ENCODE measurements at places on chromosomes 1 and 21.

- peak; percentile 64 for DNase-seq
Measured at GRCh38 chr1:6052543-6053205, 7.0 kb downstream of the KCNAB2 start.

DNA sequence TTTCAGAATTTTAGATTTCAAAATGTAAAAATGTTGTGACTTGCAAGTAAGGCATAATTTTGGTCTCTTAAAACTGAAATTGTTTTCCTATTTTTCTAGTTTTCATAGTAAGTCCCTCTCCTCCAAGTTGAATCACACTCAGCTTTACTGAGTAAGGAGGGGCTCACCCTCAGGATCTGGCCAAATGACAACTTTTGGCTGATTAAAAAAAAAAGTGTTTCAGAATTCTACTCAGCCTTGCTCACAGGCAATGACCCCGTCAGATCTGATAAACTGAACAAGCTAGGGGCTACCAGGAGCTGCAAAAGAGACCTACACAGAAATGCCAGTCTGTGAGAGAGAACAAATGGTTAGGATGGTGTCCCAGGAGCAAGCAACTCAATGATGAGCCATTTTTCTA lies 159.8 kb downstream of the PBX1 start:
- no peak for DNase-seq

DNA sequence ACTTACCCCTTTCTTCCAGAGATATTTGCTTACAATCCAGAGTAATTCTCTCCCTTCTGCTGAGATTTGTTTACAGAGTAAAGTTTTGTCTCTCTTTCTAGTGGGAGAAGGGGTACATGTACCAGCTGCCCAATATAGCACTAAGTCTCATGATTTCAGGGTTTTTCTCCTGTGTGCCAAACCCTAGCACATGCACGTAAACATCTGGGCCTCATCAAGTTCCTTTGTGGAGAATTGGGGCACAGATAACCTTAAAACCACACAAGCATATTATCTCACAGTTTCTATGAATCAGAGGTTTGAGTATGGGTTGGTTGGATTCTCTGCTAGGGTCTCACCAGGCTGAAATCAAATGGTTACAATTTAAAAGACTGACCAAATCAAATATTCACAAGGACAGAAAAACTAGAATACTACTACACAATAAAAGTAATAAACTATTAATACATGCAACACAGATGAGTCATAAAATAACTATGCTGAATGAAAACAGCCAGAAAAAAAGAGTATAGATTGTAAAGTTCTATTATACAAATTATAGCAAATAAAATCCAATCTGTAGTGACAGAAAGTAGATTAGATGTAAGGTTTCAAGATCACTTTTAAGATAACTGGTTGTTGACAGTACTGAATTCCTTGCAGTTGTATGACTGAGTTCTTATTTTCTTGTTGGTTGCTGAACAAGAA lies 347.4 kb upstream of the PTBP2 start:
- DNase-seq, result no peak

GRCh38 chr1:61083807-61084440 lies 1.6 kb downstream of the NFIA start:
- no peak for DNase-seq

- DNase-seq, result no peak
Measured at GRCh38 chr1:74895411-74895810, 162.5 kb downstream of the TYW3 start.

GRCh38 chr1:181014477-181015250 lies 8.0 kb downstream of the STX6 start:
- DNase-seq, result no peak

GRCh38 chr21:43835861-43836260 lies 29.2 kb upstream of the AGPAT3 start:
- DNase-seq, result peak; percentile 10

DNA sequence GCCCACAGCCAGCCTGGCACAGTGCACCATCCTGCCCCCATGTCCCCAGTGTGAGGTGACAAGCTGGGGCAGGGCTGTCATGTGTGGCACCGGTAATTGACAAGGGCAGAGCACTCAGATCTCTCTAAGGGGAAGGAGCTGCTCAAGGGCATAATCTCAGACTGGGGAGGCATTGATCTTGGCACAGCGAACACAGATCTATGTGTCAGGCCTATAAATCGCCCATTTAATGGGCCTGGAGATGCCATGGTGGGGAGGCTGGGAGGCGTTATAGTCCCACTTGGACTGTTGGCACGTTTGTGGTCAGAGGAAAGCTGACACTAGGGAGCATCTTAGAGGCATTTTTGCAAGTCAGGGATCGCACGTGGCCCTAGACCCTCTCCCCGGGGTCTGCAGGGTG lies 594.1 kb downstream of the PTPRU start:
- no peak for DNase-seq

GRCh38 chr1:212235857-212236256 lies 49.4 kb upstream of the PPP2R5A start:
- no peak for DNase-seq

- no peak for DNase-seq
Measured at GRCh38 chr1:226671277-226671676, 67.8 kb downstream of the ITPKB start.

DNA sequence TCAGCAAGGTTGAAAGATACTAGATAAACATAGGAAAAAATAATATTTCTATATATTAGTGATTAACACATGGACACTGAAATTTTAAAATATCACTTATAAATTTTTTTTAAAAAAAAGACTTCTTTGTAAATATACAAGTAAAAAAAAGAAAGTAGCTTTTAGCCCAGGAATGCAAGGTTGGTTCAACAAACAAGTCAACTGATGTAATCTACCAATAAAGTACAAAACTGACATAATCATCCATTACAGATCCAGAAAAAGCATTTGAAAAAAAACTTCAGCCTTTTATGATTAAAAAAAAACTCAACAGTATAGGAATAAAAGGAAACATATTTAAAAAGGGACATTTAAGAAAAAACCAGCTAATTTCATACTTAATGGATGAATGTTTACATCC lies 48.4 kb downstream of the TRMT1L start:
- no peak for DNase-seq

- no peak for DNase-seq
Measured at GRCh38 chr21:45599146-45599581, 44.4 kb upstream of the PCBP3 start.

DNA sequence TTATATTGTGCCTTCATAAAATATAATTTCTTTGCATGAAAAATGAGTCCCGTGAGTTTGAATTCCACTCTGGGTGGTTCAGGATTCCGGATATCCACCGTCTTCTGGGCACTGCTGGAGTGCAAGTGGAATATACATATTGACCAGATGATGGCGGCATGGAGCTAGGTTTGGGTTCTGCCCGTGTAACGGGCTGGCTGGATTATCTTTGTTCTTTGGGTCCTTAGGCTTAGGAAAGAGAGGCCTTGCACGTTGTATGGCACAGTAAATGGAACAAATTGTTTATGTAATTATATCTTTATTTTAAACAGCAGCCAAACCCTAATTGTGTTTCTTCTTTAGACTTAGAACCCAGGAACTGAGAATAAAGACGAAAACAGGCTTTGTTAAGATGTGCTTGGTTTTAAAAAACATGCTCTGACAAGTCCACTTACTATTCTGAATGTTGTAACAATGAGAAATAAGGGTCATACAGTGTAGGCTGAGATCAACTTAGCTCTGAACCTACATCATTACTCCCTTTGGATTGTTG lies 13.5 kb upstream of the ACBD6 start:
- peak; percentile 65 for DNase-seq

DNA sequence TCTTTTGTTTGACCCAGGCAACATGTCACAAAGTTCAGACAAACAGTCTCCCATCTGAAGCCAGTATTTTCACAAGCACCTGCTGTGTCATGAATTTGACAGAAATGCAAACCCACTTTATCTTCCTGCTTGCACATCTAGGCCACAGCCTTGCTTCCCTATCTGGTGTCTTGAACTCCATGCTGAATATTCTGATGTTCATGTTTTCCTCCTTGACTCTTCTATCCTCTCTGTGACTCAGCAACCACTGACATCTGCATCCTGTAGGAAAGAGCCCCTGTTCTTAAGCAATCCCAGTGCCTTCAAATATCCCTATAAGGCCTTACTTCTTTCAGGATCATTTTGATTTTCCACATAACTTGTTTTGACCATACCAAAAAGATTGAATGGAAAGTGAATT lies 6.5 kb downstream of the CD55 start:
- DNase-seq, result no peak

DNA sequence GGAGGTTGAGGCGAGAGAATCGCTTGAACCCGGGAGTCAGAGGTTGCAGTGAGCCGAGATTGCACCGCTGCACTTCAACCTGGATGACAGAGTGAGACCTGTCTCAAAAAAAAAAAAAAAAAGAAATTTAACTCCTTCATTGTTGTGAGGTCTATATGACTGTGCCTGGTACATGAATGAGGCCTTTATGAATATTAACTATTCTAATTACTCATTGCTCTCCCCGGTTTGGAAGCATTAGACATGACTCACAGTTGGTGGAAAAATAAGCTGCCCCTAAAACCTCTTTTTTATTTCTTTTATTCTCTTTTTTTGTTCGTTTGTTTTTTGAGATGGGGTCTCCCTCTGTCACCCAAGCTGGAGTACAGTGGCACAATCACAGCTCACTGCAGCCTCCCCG lies 3.3 kb downstream of the NPPB start:
- no peak for DNase-seq

GRCh38 chr1:101928829-101929228 lies 67.9 kb downstream of the OLFM3 start:
- no peak for DNase-seq

DNA sequence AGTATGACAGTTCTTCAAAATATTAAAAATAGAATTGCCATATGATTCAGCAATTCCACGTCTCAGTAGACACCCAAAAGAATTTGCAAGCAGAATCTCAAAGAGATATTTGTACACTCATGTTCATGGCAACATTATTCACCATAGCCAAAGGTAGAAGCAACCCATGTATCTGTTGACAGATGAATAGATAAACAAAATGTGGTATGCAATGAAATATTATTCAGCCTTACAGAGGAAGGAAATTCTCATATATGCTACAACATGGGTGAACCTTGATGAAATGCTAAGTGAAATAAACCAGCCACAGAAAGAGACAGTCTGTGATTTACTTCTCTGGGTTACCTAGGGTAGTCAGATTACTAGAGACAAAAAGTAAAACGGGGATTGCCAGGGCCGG lies 47.0 kb downstream of the NAV1 start:
- no peak for DNase-seq

DNA sequence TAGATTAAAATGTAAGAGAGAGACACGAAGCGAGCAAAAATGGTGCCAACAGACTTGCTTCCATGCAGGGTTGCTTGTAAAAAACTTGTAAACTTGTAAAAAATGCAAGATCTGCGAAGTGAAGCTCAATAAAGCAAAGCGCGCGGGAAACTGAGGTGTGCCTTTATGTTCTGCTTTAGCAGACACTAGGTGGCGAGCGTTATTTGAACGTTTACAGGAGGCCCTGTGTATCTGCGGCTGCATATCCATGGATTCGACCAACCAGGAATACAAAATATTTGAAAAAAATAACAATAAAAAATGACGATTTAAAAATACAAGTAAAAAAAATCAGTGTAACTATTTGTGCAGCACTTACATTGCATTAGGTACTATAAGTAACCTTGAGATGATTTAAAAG lies 1.5 kb downstream of the UBE2G2 start:
- no peak for DNase-seq

GRCh38 chr21:31222142-31222541 lies 121.9 kb downstream of the TIAM1 start:
- no peak for DNase-seq

DNA sequence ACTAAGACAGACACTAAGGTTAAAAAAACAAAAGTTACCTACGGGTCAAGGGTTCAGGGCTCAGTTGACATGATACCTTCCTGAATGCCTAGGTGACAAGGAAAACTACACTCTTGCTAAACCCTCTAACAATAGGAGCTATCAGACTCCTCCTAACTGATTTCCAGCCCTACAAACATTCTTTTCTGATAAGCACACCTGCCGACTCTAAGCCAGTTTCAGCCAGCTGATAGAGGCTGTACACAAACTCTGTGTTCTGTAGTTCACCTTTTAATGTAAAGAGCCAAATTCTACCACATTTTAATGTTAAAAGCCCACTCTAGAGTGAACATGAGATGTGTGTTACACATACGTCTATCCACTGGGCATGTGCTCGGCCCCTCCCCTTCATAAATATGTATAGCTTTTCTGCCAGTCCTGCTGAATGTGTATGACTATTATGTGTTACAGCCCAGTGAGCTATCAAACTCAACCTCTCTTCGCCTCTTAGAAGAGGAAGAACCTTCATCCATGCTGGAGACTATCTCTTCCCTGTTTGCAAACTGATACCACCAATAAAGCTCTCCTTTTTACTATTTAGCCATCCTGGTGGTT lies 40.0 kb upstream of the FAM163A start:
- no peak for DNase-seq

DNA sequence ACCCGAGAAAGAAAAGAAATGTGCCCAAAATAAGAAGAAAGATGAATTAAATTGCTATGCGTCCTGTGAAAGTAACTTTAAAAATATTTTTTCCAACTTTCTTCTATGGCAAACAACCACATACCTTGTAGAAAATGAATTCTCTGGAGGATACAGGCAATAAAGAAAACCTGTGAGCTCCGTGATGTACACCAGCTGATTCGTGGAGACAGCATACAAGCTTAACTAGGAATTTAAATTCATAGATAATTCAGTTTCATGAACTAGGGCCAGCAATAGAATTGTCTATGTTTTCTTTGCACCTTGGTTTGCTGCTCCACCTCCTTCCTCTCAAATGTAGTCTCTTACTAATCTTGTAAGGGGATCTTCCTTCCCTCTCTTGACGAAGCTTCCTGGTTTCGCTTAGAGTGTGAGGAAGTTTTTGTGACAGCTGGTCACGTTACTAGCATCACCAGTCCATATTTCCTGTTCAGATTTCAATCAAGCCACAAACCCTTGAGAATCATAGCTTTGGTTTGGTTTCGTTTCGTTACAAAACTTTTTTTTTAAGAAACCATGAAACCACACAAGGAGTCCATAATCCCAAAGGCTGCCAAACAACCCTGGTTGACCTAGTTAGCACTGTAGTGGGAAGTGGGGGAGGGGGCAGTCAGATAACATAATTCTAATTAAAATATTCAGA lies 35.8 kb downstream of the GREM2 start:
- DNase-seq, result no peak

DNA sequence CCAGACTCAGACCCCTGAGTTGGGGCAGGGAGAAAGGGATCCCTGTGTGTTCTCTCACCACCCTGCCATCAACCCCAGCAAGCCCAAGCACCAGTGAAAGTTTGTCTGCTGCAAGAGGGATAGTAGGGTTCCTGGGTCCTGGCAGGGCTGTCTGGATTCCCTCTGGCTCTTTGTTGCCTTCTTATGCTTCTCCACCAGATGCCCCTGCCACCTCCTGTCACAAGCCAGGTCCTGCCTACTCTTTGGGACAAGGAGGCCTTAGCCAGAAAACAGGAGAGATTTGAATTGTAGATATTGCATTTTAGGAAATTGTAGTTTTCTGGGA lies 21.7 kb downstream of the UBE2T start:
- DNase-seq, result no peak
